Globus pallidus (tissue), 1 donor: ENCODE measurements at places on chromosomes 5 and 9.

- no peak for DNase-seq
Measured at GRCh38 chr9:95887926-95888497, 12.5 kb downstream of the ERCC6L2 start.

GRCh38 chr5:175457466-175457865 lies 13.5 kb upstream of the DRD1 start:
- no peak for DNase-seq

DNA sequence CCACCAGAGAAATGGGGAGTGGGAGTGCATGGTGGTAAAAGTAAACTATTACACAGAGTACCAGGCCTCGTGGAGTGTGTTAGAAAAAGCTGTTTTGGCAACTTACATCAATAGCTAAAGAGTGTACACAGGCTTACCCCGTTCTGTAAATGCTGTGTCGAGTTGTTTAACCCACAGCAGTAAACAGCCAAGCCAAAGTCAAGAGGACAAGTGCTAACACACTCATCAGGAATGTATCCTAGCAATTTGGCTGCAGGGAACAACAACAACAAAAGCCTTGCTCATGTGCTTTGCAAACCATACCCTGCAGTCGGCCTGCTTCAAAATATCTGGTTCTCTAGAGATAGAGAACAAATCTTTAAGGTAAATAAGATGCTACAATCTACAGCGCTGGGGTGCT lies 15.9 kb downstream of the DAP start:
- DNase-seq: no peak

DNA sequence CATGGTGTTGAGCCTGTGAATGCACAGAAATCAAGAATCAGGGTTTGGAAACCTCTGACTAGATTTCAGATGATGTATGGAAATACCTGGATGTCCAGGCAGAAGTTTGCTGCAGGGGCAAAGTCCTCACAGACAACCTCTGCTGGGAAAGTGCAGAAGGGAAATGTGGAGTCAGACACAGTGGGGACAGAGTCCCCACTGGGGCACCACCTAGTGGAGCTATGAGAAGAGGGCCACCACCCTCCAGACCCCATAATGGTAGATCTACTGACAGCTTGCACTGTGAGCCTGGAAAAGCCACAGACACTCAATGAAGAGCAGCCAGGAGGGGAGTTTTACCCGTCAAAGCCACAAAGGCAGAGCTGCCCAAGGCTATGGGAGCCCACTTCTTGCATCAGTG lies 181.9 kb upstream of the SEMA6A start:
- no peak for DNase-seq

GRCh38 chr5:73759771-73760170 lies 133.8 kb downstream of the ARHGEF28 start:
- no peak for DNase-seq

DNA sequence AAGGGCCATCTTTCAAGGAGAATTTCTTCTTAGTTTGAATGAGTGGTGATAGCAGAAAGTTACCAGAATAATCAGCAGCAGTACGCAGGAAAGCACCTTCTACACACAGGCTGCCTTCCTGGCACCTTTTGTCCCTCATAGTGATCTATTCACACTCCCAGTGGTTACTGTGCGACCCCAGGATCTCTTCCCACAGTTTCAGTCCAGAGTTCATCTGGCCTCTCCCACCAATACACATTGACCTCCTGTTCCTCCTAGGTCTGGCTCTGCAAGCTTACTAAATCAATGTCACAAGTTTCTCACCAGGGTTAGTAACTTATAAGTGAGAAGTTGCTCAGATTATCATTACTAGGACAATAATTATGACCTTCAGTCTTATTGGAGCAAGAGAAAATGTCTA lies 99.1 kb upstream of the PIK3R1 start:
- DNase-seq: no peak

DNA sequence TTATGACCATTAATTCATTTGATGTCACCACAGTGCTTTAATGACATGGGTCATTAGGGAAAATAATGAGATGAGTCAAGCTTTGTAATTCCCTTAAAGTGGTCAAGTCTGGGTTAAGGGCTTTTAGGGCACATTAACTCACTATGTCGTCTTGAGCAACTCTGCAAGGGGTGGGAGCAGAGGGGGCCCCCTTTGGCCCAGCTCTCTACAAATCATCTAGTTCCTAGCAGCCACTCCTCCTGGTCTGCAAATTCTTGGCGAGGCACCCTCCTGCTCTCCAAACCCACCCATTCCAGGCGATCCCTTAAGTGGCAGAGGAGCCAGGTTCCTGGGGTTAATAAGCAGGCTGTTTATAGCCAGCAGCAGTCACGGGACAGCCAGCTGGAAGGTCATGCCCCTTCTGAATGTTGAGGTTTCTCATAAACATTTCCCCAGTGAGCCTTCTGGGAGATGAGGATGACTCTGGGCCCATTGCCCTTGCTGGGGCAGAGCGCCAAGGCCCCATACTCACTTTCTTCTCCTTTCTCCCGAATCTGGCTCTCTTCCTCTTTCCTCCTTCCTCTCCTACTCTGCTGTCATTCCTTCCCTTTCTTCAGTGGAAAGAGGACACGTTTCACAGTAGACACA lies 14.3 kb upstream of the GPX3 start:
- DNase-seq: no peak

- no peak for DNase-seq
Measured at GRCh38 chr5:112634166-112634565, 103.5 kb upstream of the APC start.

GRCh38 chr9:112475318-112475717 lies 11.3 kb upstream of the KIAA1958 start:
- DNase-seq: no peak

GRCh38 chr9:114785866-114786650 lies 19.8 kb downstream of the TNFSF15 start:
- DNase-seq: no peak

DNA sequence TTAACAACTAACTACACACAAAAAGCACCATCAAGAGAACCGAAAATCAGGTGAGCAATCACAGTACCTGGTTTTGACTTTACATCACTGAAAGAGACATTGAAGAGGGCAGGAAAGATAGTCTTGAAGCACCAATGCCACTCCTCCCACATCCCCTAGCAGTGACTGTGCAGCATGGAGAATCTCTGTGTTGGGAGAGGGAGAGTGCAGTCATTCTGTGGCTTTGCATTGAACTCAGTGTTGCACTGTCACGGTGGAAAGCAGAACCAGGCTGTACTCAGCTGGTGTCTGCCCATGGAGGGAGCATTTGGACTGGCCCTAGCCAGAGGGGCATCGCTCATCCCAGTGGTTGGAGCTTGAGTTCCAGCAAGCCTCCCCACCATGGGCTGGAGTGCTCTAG lies 40.4 kb downstream of the C5 start:
- no peak for DNase-seq
